ENCODE measurements at places on chromosomes 3 and 15. TPM values are rescaled to one million over a fixed set of nuclear protein-coding genes. Genes with fewer than 3 reads are reported as not detected.

LSM3 gene
- 17.7 TPM for polyA plus RNA-seq

OR4F6 gene
- not detected for polyA plus RNA-seq

CSTA gene
- 0.31 TPM for polyA plus RNA-seq

DYNLT2B gene
- 32.5 TPM for polyA plus RNA-seq

CKMT1B gene
- polyA plus RNA-seq: 2.2 TPM

LYSMD2 gene
- 4.5 TPM for polyA plus RNA-seq

All from renal pelvis (tissue), 12 donors.